ENCODE measurements at places on chromosomes 12 and 14. TPM values are rescaled to one million over a fixed set of nuclear protein-coding genes. Genes with fewer than 3 reads are reported as not detected.

DNA sequence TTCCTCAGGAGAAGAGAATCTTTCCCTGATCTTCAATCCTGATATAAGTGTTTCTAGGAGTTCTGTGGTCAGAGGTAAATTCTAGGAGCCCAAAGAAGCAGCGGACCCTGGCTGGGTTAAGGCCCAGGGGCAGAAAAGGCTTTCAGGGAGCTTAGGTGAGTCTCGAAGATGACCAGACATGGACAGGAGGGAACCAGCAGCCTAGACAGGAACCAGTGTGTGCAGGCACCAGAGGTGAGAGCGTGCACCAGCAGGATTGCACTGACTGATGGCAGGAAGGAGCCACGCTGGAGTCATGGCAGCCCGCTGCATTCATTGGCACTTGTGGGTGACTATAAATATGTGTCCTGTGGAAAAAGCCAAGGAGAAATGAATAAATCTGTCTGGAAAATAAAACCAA, 489.9 kb downstream of the BCL11B start:
- H3K27ac ChIP-seq, result no peak overlapping the region
- no peak overlapping the region for H3K4me3 ChIP-seq
- DNase-seq, result no peak

DNA sequence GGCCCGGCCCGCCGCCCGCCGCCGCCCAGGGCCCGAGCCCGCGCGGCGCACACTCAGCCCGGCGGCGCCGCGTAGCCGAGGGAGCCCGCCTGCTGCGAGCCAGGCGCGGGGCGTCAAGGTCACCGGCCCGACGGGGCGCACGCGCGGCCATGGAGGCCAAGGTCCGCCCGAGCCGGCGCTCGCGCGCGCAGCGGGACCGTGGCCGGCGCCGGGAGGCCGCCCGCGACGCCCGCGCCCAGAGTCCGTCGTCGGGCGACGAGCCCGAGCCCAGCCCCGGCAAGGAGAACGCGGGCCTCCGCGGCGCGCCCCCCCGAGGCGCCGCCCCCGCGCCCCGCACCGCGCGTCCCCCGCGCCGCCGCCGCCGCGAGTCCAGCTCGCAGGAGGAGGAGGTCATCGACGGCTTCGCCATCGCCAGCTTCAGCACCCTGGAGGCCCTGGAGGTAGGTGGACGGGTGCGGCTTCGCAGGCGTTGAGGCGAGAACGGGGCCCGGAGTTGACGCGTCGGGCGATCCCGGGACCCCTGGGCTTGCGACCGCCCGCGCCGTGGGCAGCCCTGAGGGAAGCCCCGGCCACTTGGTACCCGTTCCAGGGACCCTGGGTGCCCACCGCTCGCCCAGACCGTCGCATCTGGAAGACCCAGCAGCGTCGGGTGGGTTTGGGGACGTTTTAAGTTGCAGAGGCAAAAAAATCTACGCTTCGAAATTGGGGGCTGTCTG, 629 bp downstream of the FBRSL1 start:
- H3K36me3 ChIP-seq, result no peaks in the 10 kb centered on the region
- H3K4me3 ChIP-seq, result peak overlapping the region; percentile 58
- no peaks in the 10 kb centered on the region for H3K27me3 ChIP-seq
- no peak for DNase-seq
- H3K4me1 ChIP-seq, result peaks cover 66% of the 10 kb centered on the region
- no peak overlapping the region for H3K27ac ChIP-seq

DNA sequence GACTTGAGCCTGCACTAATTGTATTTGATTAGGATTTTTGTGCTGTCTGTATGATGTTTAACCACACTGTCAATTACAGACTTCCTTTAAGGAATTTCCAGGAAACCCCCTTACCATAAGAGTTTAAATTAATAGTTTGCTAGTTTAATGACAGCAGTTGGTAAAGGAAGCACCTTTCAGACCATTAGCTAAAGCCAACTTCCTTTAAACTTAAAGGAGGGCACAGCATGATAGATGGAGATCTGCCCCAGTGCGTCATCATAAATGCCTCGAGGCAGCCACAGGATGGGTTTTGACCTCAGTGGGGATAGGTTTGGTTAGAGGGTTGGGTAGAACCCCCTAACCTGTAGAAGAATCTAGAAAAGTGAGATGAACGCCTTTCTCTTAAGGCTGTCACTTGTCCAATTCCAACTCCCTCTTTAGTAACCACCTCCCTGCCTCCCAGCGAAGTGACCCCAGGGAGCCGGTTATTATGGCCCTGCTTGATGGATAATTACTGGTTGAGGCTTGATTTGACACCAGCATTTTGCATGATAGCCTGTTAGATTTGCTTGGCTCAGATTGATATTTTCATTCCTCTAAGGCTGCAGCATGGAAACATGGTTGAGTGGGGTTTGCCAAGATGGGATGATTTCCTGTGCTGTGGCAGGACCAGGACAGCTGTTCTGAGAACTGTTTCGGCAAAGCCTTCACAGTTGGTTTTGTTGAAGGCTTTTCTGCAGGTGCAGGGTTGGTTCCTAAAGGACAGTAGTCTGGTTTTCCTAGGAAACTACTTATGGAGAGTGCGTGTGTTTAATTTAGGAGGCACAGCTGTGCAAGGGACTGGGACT, 62.7 kb downstream of the CHST11 start:
- no peak overlapping the region for H3K27ac ChIP-seq
- H3K36me3 ChIP-seq, result no peaks in the 10 kb centered on the region
- H3K4me3 ChIP-seq, result no peak overlapping the region
- H3K27me3 ChIP-seq, result no peaks in the 10 kb centered on the region
- H3K4me1 ChIP-seq, result peaks cover 39% of the 10 kb centered on the region

- no peaks in the 10 kb centered on the region for H3K36me3 ChIP-seq
- H3K4me1 ChIP-seq, result peaks cover 19% of the 10 kb centered on the region
- no peak for DNase-seq
- H3K27ac ChIP-seq, result no peak overlapping the region
- no peaks in the 10 kb centered on the region for H3K27me3 ChIP-seq
- no peak overlapping the region for H3K4me3 ChIP-seq
These were observed 56.3 kb downstream of the DHRS2 start for GRCh38 chr14:23692416-23692815.

DNA sequence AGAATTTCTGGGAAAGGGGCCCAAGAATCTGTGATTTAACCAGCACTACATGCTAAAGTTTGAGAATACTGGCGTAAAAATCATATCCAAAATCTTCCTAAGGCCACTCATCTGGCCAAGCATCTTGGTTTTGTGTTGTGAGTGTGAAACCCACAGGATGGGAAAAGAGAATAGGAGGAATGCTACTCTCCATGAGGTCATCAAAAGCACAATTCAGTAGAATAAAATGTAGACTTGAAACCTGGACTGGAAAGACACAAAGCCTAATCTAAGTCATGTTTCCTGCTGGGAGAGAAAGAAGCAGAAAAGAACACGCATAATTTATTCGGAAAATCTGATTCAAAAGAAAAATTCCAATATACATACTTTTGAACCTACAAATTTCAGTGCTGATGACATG, 42.3 kb downstream of the NR1H4 start:
- DNase-seq, result no peak
- H3K27ac ChIP-seq, result no peak overlapping the region

- no peaks in the 10 kb centered on the region for H3K36me3 ChIP-seq
- H3K27ac ChIP-seq, result no peak overlapping the region
- no peak for DNase-seq
- no peaks in the 10 kb centered on the region for H3K4me1 ChIP-seq
- H3K27me3 ChIP-seq, result no peaks in the 10 kb centered on the region
These were observed 269.9 kb upstream of the PLEKHG7 start for GRCh38 chr12:92432724-92433441.

- no peak overlapping the region for H3K4me3 ChIP-seq
- no peaks in the 10 kb centered on the region for H3K27me3 ChIP-seq
- no peak overlapping the region for H3K27ac ChIP-seq
- H3K4me1 ChIP-seq, result no peaks in the 10 kb centered on the region
These were observed 113.2 kb upstream of the FLRT2 start for GRCh38 chr14:85416771-85417170.

GRCh38 chr14:92254786-92255185, 68.2 kb upstream of the SLC24A4 start:
- peak; percentile 59 for DNase-seq
- H3K27ac ChIP-seq, result no peak overlapping the region
- no peaks in the 10 kb centered on the region for H3K36me3 ChIP-seq
- no peak overlapping the region for H3K4me3 ChIP-seq
- H3K4me1 ChIP-seq, result no peaks in the 10 kb centered on the region

DNA sequence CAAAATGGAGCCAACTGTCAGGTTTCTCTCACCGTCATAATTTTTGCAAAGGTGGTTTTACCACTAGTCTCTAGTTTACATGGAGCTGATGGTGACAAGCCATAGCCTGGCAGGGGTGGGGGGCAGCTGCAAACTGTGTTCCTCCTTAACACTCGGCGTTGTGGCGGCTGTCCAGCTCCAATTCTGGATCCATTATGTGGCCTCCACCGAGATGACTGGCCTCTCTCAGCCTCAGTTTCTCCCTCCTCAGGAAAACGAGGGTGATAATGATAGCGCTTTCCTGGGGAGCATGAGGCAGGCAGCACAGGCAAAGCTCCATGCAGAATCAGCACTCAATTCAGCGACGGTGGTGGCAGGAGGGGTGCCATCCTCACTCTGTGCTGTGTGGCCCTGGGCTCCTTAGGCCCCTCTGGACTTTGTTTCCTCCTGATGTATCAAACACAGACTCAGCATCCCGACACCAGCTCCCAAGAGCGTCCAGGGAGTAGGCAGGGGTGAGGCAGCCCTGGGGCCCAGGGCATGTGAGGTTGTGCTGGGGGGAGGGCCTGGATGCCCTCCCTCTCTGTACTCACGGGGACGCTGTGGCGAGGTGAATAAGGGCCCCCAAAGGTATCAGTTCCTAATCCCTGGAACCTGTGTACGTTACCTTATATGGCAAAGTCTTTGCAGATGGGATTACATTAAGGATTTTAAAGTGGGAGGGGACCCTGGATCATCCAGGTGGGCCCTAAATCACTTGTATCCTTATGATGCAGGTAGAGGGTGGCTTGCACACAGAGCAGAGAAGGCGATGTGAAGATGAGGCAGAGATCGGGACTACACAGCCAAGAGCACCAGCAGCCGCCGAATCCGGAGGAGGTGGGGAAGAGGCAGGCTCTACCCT, 46.8 kb upstream of the EIF5 start:
- H3K36me3 ChIP-seq, result no peaks in the 10 kb centered on the region
- DNase-seq, result no peak
- H3K4me3 ChIP-seq, result no peak overlapping the region
- H3K4me1 ChIP-seq, result no peaks in the 10 kb centered on the region
- H3K27me3 ChIP-seq, result no peaks in the 10 kb centered on the region
- H3K27ac ChIP-seq, result no peak overlapping the region

Gene ASCL1
- 0.29 TPM for total RNA-seq

Gene DNAJC22
- total RNA-seq, result 0.44 TPM

Gene SOCS2
- total RNA-seq, result 18.3 TPM

Gene PRH2
- total RNA-seq, result not detected
